ENCODE measurements at places on chromosomes 3 and 15.

- DNase-seq: no peak
Observed at GRCh38 chr15:31365655-31366127, 39.1 kb downstream of the KLF13 start.

DNA sequence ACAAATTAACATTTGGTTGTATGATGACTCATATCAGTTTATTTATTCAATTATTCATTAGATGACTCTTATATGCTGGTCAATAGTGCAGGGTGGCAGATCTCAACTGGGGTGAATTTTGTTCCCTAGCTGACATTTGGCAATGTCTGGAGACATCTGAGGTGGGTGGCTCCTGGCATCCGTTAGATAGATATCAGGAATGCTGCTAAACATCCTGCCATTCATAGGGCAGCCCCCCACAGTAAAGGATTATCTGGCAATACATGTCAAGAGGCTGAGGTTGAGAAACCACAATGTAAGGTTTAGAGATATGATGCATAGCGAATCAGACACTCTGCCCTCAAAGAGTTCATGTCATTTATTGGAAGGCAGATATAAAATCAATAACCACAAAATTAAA is 719.9 kb downstream of the CADM2 start:
- DNase-seq: no peak

DNA sequence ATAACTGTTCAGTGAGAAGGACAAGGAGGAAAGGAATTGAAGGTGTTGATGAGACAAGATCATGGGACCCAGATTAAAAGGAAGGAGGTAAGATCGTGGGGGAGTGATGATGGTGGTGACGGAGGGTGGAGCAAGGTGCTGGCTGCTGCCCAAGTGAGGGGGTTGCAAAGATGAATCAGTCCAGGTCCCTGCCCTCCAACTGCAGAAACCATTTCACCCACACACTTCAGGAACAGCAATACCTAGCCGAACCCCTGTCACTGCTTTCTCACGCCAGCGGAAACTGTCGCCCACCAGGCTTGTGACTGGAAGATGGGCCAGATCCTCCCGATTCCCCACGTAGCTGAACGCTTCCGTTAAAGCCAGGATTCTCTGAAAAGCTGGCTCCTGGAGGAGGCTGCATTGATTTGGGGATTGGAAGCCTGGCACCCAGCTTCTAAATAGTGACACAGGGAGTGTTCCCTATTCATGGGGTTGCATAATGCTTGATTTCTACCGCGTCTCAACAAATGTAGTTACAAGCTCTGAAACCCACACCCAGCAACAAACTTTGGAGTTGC is 3.2 kb upstream of the LSG1 start:
- DNase-seq: no peak

DNA sequence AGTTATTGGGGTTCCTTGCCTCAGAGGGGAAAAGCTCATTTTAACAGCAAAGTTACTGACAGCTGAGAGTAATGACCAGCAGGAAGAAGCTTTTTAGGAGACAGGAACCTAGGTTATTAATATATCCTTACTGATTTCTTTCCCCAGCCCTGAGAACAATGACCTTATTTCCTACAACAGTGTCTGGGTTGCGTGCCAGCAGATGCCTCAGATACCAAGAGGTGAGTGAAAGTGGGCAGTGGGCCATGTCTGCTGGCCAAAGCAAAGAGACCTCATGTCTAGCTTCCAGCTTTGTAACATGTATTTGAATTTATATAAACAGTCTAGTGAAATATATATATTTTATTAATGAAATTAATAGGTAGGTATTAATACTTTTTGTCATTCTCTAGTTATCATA is 5.0 kb downstream of the CCNDBP1 start:
- DNase-seq: no peak

GRCh38 chr3:151109286-151109800 is 23.9 kb downstream of the MED12L start:
- no peak for DNase-seq

GRCh38 chr3:12473511-12473910 is 10.8 kb upstream of the TSEN2 start:
- no peak for DNase-seq

GRCh38 chr3:121491683-121492320 is 54.0 kb downstream of the POLQ start:
- DNase-seq: no peak

GRCh38 chr3:22632536-22632935 is 570.6 kb upstream of the UBE2E2 start:
- no peak for DNase-seq

- DNase-seq: no peak
Observed at GRCh38 chr3:31839144-31839917, 141.7 kb downstream of the OSBPL10 start.

GRCh38 chr3:99410789-99411311 is 227.5 kb upstream of the COL8A1 start:
- no peak for DNase-seq

DNA sequence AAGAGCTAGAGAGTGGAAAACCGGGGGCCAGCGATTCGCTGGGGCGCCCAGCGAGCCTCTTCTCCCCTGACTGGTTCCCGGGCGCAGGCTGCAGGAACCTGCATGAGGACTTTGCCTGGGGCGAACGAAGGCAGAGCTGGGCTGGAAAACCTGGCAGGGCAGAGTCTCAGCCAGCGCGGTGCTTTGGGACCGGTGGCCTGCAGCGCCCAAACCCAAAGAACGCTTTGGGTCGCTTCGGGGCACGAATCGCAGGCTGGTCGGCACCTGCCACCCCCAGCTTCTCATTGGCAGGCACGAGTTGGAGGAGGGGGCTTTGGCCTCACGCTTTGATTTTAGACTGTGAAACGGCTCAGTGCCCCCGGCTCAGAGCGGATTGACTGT is 3.0 kb downstream of the ONECUT1 start:
- DNase-seq: no peak

DNA sequence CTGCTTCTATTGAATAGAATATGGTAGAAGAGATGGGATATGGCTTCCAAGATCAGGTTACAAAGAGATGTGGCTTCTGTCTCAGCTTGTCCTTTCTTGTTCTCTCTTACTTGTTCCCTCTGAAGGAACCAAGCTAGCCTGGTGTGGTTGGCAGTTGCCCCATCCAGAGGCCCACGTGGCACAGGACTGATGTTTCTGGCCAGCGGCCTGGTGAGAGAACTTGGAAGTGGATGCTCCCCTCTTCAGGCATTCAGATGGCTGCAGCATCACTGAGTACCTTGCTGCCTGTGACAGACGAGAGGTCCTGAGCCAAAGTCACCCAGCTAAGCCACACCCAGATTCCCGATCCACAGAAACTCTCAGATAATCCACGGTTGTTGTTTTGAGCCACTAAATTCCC is 183.6 kb downstream of the NSMCE3 start:
- DNase-seq: no peak

- DNase-seq: no peak
Observed at GRCh38 chr3:26193558-26193957, 403.7 kb downstream of the OXSM start.

- no peak for DNase-seq
Observed at GRCh38 chr15:42068601-42069000, 25.8 kb downstream of the PLA2G4D start.

- DNase-seq: no peak
Observed at GRCh38 chr3:151225040-151225975, 22.3 kb upstream of the GPR171 start.

- DNase-seq: no peak
Observed at GRCh38 chr3:143769616-143770015, 78.7 kb downstream of the SLC9A9 start.

GRCh38 chr3:72437661-72438406 is 410.4 kb downstream of the SHQ1 start:
- DNase-seq: no peak

- DNase-seq: no peak
Observed at GRCh38 chr3:124845406-124845805, 41.8 kb downstream of the ITGB5 start.

GRCh38 chr15:20344601-20345400 is 196.8 kb downstream of the GOLGA6L6 start:
- no peak for DNase-seq

- no peak for DNase-seq
Observed at GRCh38 chr15:96053781-96054428, 276.6 kb upstream of the NR2F2 start.

DNA sequence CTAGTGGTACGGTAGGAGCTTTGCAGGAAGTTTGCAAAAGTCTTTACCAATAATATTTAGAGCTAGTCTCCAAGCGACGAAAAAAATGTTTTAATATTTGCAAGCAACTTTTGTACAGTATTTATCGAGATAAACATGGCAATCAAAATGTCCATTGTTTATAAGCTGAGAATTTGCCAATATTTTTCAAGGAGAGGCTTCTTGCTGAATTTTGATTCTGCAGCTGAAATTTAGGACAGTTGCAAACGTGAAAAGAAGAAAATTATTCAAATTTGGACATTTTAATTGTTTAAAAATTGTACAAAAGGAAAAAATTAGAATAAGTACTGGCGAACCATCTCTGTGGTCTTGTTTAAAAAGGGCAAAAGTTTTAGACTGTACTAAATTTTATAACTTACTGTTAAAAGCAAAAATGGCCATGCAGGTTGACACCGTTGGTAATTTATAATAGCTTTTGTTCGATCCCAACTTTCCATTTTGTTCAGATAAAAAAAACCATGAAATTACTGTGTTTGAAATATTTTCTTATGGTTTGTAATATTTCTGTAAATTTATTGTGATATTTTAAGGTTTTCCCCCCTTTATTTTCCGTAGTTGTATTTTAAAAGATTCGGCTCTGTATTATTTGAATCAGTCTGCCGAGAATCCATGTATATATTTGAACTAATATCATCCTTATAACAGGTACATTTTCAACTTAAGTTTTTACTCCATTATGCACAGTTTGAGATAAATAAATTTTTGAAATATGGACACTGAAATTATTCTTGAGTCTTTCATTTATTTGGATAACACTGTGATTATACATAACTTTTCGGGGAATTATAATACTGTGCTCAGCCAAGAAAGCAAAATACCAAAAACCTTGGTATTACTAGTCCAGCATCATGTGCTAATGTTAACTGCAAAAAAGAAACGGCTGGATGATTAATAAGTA is 2.2 kb downstream of the SOX2 start:
- DNase-seq: no peak

DNA sequence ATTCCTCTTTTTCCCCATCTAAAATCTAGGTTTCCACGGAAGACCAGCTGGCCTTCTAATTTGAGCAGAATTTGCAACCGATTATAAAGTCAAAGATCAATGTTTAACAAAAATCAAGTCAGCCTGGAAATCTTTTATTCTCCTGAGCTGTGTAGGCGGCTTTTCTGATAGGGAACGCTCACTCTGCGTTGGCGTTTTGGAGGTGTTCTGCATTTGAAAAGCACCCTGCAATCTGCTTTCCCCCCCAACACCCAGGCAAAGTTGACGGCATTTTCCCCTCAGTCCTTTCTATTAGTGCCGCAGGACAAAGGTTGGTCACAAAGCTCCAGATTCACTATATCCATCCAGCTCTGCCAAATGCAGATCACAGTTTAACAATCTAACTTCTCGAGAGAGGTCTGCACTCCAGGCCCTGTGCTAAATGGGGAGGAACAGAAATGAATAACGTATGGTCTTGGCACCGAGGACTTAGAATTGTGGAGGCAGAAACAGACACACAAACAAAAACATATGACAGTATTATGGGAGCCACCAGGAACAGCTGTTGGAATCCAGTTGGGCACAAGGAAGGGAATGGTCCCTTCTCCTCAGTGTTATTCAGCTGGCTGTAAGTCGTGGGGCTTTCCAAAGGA is 50.4 kb upstream of the LARS2 start:
- DNase-seq: no peak

GRCh38 chr3:63872135-63872924 is 8.7 kb downstream of the ATXN7 start:
- no peak for DNase-seq

GRCh38 chr15:80915472-80915871 is 74.1 kb downstream of the MESD start:
- no peak for DNase-seq

DNA sequence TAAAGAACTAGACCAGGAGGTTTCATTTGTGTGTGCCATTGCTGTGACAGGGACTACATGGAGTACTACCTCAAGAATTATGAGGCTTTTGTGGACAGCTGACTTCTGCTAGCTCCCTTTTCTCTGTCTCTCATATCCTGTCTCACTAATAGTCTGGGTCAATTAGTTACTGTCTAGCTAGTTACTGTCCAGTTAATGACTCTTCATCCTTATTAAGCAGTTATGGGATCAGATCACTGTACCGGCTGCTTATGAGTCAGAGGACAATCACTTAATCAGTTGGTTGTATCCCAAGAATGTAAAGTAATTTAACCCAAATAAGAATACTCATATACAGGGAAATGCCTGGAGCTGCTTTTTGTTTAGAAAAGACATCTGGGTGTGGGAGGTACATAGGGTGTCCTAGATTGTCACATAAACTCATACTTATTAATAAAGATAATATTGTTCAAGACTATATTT is 158.0 kb downstream of the CDIN1 start:
- no peak for DNase-seq

DNA sequence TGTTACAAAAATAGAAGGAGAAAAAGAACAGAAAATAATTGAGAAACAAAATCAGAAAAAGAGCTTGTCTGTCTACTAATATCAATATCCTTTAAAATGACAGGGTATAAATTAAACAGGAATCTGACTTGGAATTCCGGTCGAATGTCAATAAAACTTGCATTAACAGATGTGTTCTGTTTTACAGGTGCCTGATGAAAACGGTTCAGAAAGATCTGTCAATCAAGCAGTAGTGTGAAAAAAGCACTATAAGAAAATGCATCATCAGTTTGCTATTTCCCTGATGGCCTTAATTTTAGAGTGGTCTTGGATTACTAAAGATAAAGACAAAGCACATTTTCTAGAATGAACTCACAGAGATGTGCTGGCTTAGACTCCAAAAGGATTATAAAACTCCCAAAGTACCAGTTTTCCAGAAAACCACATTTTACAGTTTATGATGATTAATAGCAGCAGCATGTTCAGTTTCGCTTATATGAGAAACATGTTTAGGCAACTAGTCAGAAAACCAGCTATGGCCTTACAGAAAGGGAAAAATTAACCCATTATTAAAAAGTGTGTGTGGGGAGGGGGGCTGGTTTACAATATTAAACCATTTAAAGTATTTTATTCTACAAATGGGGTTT is 8.2 kb upstream of the C3orf38 start:
- no peak for DNase-seq

- DNase-seq: no peak
Observed at GRCh38 chr3:139231555-139232281, 112.1 kb upstream of the MRPS22 start.

GRCh38 chr3:126395846-126396513 is 1.3 kb downstream of the CFAP100 start:
- no peak for DNase-seq

GRCh38 chr3:134299888-134300206 is 49.2 kb upstream of the RYK start:
- no peak for DNase-seq

DNA sequence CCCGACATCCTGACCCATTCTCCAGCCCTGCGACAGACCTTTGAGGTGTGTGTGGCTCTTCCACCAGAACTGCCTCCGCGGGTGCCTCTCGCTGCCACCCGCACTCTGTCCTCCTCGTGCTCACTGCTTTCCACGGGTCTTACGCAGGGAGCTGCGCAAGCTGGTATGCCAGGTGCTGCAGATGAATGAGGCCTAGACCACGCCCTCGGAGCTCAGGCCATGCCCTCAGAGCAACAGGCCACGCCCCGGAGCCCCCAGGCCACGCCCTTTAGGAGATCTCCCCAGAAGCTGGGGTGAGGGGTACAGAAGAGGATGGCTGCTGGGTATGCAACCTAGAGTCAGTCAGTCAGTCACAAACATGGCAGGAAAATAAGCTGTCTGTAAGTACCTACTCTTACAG is 300.3 kb downstream of the GABRG3 start:
- DNase-seq: no peak
